ENCODE measurements at places on chromosomes 13 and 19.

DNA sequence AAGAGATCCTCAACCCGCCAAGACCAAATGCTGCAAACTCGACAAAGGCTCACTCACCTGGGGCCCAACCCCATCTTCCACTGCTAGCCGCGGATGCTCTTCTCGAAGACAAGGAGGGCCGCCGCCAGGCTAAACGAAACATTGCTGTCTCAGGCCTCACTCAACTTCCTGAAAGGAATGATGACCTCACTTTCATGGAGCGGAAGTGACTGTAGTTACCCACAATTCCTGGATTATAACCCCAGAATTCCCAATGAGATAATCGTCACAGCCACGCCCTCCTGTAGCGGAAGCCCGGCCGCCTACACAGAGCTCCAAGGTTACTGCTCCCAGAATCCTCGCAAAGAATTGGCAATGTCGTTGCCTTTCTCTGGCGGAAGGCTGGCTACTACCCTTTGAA, 10.5 kb upstream of the ZNF112 start:
- no peaks in the 10 kb centered on the region for H3K36me3 ChIP-seq
- no peaks in the 10 kb centered on the region for H3K27me3 ChIP-seq
- no peak for DNase-seq
- no peak overlapping the region for H3K27ac ChIP-seq
- H3K4me1 ChIP-seq: no peaks in the 10 kb centered on the region

DNA sequence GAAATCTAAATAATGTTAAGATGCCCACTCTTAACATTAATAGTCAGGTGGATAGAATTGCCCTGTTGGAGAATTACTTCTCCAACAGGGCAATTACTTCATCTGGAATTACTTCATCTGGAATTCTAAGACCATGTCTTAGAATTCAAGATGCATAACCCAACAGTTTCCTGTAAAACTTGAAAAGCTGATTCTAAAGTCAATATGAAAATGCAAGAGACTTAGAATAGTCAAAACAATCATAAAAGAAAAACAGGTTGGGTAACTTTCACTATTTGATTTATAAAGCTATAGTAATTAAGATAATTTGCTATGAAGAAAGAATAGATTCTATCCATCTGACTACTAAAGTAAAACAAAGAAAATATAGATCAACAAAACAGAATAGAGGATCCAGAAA, 75.2 kb downstream of the ABCC4 start:
- no peaks in the 10 kb centered on the region for H3K4me1 ChIP-seq
- no peaks in the 10 kb centered on the region for H3K27me3 ChIP-seq
- H3K4me3 ChIP-seq: no peak overlapping the region
- no peak for DNase-seq
- H3K36me3 ChIP-seq: peaks cover 1% of the 10 kb centered on the region

DNA sequence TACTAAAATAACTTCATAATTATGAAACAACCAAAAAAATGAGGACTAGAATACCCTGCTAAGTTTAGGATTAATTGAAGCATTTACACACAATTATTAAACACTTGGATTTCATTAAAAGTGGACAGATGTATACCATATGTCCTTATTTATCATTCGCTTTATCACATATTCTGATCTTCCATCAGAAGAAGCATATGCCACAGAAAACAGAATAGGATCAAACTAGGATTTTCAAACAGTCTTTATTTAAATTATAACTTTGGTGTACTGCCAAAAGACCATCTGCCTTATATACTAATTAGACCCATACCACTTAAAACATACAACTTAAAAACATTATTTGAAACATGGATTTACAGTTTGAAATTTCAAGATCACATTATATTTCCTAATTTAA, 727.1 kb upstream of the KLHL1 start:
- H3K36me3 ChIP-seq: no peaks in the 10 kb centered on the region
- H3K4me3 ChIP-seq: no peak overlapping the region
- no peaks in the 10 kb centered on the region for H3K27me3 ChIP-seq
- no peak overlapping the region for H3K27ac ChIP-seq
- no peaks in the 10 kb centered on the region for H3K4me1 ChIP-seq
- DNase-seq: no peak

DNA sequence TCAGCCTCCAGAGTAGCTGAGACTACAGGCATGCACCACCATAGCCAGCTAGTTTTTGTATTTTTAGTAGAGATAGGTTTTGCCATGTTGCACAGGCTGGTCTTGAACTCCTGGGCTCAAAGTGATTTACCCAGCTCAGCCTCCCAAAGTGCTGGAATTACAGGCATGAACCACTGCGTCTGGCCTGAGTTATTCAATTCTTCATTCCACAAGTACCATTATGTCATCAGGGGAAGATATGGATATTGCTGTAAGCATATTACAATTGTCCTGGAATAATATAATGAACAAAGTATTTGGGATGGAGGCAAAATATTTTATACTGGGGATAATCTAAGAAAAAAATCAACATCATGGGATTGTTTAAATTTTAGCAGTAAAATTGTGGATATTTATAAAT, 646.0 kb upstream of the SLITRK6 start:
- no peak overlapping the region for H3K4me3 ChIP-seq
- DNase-seq: no peak
- no peaks in the 10 kb centered on the region for H3K27me3 ChIP-seq
- H3K36me3 ChIP-seq: no peaks in the 10 kb centered on the region
- no peak overlapping the region for H3K27ac ChIP-seq

DNA sequence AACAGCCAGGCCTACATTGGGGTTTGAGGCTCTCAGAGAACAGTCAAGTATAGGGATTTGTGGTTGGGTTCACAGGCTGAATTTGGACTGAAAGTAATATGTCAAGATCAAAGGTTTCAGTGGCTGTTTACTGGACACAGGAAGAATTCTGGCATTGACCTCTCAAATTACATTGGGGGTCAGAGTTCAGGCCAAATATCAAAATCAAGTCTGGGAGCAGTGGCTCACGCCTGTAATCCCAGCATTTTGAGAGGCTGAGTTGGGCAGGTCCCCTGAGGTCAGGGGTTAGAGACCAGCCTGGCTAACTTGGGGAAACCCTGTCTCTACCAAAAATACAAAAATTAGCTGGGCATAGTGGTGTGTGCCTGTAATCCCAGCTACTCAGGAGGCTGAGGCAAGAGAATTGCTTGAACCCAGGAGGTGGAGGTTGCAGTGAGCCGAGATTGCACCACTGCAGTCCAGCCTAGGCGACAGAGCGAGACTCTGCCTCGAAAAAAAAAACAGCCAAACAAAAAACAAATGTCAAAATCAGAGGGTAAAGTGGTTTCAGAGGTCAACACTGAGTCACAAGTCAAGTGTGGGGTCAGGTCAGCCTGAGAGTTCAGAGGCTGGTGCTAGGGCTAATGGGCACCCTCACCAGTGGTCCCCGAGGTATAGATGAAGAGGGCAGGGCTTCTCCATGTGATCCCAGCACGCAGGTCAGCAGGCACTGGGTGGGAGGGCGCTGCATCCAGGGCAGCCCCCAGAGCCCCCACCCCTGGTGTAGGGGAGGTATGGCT, 1.5 kb downstream of the SLC27A5 start:
- H3K36me3 ChIP-seq: peaks cover 4% of the 10 kb centered on the region
- no peak overlapping the region for H3K4me3 ChIP-seq
- peaks cover 18% of the 10 kb centered on the region for H3K4me1 ChIP-seq
- H3K27me3 ChIP-seq: no peaks in the 10 kb centered on the region
- no peak for DNase-seq
- no peak overlapping the region for H3K27ac ChIP-seq

- H3K36me3 ChIP-seq: peaks cover 3% of the 10 kb centered on the region
- H3K4me3 ChIP-seq: peak overlapping the region; percentile 64
- peaks cover 20% of the 10 kb centered on the region for H3K27me3 ChIP-seq
- H3K4me1 ChIP-seq: peaks cover 5% of the 10 kb centered on the region
Observed at GRCh38 chr13:75869981-75870380, 233.9 kb downstream of the LMO7 start.

DNA sequence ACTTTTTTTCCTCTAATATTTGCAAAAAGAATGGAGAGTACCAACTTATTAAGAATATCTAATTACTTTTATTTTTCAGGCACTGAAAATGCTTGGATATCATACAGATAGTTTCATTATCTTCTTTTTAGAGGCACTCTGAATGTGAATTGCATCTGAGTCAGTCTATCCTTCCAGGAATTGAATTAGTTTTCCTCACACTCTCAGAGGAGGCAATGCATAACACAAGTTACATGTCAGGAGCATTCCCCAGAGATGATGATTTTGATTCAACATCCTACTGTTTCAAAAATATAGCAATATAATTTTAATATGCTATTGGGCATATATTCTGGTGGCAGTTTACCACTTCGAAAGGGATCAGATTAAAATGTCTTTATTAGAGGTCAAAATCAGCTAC, 1315.4 kb downstream of the PCDH9 start:
- no peaks in the 10 kb centered on the region for H3K27me3 ChIP-seq
- no peak overlapping the region for H3K4me3 ChIP-seq
- H3K36me3 ChIP-seq: no peaks in the 10 kb centered on the region
- no peak for DNase-seq

GRCh38 chr13:41306271-41307145, 4.6 kb upstream of the NAA16 start:
- DNase-seq: no peak
- peaks cover 10% of the 10 kb centered on the region for H3K36me3 ChIP-seq
- H3K4me3 ChIP-seq: no peak overlapping the region
- H3K27ac ChIP-seq: no peak overlapping the region
- no peaks in the 10 kb centered on the region for H3K27me3 ChIP-seq

DNA sequence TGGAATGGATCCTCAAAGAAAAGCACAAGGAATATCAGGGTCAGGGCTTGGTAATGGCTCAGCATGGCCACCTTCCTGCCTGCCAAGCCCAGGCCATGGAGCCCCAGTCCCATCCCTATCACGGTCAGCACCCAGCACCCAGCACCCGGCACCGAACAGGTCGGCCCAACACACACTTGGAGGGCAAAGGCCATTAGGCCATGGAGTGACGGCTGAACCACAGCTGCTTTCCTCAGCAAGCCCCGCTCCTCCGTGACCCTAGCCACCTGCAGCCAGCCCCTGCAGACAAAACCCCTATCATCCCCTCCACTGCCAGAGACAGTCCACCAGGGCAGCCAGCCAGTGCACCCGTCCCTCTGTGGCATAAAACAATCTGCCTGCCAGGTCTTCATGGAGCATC, 20.6 kb downstream of the PEPD start:
- no peak for DNase-seq
- H3K4me1 ChIP-seq: no peaks in the 10 kb centered on the region
- H3K36me3 ChIP-seq: peaks cover 5% of the 10 kb centered on the region
- H3K27me3 ChIP-seq: no peaks in the 10 kb centered on the region

DNA sequence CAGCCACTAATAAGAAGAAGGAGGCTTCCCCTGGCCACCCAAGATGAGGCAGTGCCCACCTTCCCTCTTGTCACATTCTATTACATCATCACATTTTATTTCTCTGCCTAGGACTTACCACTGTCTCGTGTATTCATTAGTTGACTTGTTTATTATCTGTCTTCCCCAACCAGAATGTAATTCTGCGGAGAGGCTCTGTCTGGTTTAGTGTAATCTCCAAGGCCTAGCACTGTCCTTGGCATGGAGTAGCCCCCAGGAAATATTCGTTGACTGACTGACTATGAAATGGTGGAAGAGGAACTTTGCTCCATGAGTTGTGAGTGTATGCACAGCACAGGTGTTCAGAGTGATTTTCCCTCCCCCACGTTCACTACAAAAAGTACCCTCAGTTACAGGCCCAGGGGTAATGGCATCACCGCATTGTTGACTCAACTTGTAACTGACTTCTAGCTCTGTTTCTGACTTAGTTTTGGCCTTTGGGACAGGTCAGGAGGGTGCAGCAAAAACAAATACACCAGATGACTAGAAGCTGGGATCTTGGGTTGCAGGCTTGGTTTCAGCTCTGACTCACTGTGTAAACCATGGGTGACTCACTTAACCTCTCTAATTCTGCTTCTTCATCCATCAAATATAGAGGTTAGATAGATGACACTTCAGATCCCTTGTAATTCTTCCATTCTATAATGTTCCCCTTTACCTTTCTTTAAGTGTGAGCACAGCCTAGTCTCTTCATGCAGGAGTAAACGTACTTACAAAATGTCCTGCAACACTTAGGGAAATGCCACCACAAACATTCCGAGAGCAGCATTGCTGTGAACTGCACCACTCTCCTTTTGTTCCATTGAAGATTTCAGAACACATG, 229.7 kb downstream of the KCNRG start:
- H3K27ac ChIP-seq: no peak overlapping the region
- peaks cover 44% of the 10 kb centered on the region for H3K4me1 ChIP-seq
- no peak for DNase-seq
- H3K36me3 ChIP-seq: no peaks in the 10 kb centered on the region
- H3K4me3 ChIP-seq: no peak overlapping the region
- no peaks in the 10 kb centered on the region for H3K27me3 ChIP-seq

DNA sequence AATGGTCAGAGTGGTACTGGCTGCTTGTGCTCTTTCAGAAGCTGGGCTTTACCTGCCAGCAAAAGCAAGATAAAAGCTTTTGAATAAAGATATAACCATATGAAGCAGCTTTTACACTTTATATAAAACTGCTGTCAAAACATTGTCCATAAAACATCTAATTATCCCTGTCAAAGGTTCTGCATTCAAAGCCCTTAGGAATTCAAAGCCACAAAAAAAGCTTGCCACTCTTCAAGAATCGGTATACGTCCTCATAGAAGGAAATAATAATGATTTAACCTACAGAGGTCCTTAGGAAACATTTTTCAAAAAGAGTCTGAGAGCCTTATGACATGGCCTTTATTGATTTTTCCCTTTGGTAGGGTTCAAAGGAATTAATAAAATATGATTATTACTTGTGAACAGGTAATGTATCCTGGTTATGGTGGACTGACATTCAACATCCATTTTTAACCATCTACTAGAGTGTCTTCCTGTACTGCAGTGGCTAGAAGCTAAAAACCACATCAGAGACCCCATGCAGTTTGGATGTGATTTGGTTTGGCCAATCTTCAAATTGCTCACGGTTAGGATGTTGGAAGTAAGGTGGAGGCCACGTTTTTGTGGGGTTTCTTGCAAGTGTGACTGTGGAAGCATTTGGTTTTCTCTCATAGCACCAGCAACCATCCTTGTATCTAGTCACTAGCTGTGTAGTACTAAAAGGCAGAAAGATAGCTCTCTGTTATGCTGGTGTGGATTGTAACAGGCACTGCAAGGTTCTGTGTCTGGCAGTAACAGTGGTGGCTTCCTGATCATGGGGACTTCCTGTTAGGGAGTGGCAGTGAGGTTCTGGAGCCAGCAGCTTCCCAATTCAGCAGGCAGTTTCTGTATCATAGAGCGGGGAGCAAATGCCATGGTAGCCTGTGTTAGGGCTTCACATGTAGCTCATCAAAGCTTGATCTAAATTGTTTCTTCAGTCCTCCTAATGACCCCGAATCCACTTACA, 441.5 kb downstream of the DIAPH3 start:
- H3K4me1 ChIP-seq: no peaks in the 10 kb centered on the region
- no peak overlapping the region for H3K27ac ChIP-seq
- no peaks in the 10 kb centered on the region for H3K27me3 ChIP-seq
- DNase-seq: no peak
- no peak overlapping the region for H3K4me3 ChIP-seq
- H3K36me3 ChIP-seq: no peaks in the 10 kb centered on the region

DNA sequence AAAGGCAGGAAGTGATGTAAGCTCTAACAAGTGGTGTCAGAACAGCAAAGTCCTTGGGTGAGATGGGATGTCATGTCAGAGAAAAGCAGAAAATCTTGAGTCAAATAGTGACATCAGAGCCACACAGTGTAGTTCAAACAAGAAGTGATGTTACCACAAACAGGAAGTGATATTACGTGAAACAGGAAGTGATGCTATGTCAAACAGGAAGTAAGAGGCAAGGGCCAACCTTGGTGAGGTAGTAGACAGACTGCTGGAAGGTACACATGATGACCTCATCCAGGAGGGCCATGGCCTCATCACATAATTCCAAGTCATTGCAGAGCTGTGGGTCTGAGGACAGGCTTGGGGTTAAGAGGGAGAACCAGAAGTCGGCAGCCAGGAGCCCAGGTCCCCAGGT, 7.0 kb upstream of the MAMSTR start:
- no peaks in the 10 kb centered on the region for H3K27me3 ChIP-seq
- no peak overlapping the region for H3K4me3 ChIP-seq
- peak overlapping the region; percentile 2 for H3K27ac ChIP-seq
- H3K36me3 ChIP-seq: no peaks in the 10 kb centered on the region
- H3K4me1 ChIP-seq: peaks cover 21% of the 10 kb centered on the region
- no peak for DNase-seq
